ENCODE measurements at places on chromosomes 16 and 17.

DNA sequence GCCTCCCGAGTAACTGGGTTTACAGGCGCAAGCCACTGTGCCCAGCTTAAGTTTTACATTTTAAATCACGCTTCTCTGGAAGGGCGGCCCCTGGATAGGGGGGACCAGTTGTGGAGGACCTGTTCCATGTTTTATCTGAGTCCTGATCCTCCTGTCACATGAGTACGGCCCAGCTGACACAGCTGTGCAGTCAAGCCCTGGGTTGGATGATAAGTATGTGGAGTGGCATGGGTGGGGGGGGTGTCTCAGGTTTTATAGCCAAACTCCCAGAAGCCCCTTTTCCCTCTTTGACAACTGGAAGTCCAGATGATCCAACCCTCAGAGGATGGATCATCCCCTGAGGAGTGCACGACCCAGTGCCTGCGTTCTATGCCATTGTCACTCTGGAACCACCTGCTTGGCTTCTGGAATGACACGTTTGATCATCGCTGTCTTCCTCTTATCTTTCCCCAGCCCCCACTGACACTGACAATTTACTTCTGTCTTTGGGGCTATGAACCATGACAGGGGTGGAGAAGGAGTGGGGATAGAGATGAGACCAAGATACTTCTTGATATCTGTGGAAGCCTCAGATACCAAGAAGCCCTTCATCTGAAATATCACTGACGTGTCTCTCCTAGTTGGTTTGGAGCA lies 191.2 kb downstream of the MSI2 start:
- DNase-seq = no peak

GRCh38 chr17:80035687-80035936 lies at the start of gene TBC1D16:
TBC1D16 (minus strand) TSS chr17:80035872; CDS start chr17:80013547, 22,325 bp downstream.
- DNase-seq = no peak

- no peak for DNase-seq
These were observed 23.1 kb upstream of the MMD start for GRCh38 chr17:55444471-55445441.

DNA sequence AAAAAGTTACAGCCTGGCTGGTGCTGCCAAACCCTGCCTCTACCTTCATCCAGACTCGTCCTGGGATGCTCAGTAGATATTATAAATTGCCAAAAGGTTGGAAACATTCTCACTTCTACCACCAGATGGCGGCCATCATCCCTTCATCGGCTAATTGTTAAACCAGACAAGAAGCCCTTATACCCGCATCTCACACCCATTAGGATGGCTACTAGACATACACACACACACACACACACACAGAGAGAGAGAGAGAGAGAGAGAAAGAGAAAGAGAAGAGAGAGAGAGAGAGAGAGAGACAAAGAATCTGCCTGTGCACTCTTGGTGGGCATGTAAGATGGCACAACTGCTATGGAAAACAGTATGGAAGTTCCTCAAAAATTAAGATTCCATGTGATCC lies 15.0 kb upstream of the SCIMP start:
- peak; percentile 59 for DNase-seq

DNA sequence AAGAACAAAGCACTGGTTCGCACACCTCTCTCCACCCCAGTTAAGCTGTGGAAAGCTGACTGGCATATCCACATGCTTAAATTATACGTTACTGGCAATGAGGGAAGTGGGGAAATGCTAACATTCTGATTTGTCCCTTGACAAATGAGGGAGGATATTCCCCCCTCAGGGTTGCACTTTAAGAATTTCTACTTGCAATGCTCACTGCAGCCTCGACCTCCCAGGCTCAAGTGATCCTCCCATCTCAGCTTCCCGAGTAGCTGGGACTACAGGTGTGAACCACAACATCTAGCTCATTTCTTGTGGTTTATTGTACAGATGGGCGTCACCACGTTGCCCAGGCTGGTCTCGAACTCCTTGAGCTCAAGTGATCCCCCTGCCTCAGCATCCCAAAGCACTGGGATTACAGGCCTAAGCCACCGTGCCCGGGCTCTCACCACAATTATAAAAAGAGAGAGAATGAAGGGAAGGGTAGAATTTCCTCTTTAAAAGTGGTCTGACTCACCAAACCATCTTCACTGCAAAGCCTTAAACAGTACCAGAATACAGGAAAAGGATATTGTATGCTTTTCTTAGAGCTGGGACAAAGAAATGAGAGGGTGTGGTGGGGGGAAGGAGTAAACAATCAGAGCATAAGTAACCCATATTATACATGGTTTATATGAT lies 38.9 kb downstream of the KANSL1 start:
- DNase-seq = no peak

GRCh38 chr16:47905771-47906170 lies 250.0 kb downstream of the ABCC12 start:
- DNase-seq = no peak

DNA sequence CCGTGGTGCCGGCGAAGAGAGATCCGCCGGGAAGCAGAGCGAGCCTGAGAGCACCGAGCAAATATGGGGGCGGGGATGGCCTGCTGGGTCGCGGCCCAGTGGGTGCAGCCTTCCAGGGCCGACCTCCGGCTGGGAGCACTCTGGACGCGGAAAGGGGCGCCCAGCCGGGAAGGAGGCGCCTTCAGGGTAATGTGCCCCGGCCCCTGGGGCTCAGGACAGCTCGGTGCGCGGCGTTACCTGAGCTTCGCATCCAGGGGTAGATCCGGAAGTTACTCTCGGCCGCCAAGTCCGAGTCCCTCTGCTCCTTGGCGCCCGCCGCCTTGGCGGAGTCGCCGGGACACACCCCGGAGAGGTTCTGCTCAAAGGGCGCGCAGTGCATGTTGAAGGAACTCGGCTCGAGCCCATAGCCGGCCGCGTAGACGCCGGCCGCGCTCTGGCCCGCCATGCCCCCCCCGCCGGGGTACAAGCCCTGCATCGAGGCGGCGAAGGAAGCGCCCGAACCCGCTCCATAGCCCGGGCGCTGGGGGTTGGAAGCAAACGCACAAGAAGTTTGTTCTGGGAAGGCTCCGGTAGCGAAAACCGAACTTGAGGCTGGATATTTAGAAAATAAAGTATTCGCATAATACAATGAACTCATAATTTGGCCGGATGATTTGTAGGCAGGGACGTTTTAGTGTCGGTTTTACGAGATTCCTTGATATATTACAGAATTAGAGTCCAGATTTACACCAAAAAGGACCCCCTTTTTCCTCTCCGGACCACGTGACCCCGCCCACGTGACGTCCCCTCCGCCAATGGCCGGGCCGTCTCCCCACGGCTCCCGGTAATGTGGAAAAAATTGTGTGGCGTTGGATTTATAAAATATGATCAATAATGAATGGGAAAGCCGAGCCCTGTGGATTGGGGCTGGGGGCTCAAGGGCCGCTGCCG lies at the start of gene HOXB7:
HOXB7 (minus strand) TSS at position 736 of the 930 bp plus-strand sequence; CDS start at position 637, 99 bp downstream.
- DNase-seq = no peak

- no peak for DNase-seq
These were observed 25.4 kb upstream of the KRT20 start for GRCh38 chr17:40910441-40910841.

GRCh38 chr16:66844342-66845079 lies at the start of gene CA7:
CA7 (plus strand) TSS chr16:66844414; CDS start chr16:66844488, 74 bp downstream.
- no peak for DNase-seq

DNA sequence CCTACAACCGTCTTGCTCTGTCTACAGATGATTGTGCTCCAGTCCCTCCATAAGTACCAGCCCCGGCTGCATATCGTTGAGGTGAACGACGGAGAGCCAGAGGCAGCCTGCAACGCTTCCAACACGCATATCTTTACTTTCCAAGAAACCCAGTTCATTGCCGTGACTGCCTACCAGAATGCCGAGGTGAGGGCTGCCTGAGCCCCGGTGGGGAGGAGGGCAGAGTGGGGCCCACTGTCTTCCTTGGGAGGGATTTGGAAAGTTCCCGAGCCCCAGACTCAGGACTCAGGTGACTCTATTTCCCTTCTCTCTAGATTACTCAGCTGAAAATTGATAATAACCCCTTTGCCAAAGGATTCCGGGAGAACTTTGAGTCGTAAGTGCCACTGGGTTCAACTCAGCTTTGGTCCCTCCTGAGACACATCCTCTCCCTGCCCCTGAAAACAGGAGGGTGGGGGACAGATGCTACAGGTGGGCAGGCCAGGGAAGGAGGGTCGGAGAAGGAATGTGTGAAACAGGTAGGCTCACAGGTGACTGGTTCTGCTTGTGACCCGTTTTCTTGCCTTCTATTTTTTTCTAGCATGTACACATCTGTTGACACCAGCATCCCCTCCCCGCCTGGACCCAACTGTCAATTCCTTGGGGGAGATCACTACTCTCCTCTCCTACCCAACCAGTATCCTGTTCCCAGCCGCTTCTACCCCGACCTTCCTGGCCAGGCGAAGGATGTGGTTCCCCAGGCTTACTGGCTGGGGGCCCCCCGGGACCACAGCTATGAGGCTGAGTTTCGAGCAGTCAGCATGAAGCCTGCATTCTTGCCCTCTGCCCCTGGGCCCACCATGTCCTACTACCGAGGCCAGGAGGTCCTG lies 11.4 kb downstream of the TBX21 start:
- no peak for DNase-seq

GRCh38 chr17:81345228-81346089 lies 49.8 kb upstream of the BAHCC1 start:
- DNase-seq = peak; percentile 37

DNA sequence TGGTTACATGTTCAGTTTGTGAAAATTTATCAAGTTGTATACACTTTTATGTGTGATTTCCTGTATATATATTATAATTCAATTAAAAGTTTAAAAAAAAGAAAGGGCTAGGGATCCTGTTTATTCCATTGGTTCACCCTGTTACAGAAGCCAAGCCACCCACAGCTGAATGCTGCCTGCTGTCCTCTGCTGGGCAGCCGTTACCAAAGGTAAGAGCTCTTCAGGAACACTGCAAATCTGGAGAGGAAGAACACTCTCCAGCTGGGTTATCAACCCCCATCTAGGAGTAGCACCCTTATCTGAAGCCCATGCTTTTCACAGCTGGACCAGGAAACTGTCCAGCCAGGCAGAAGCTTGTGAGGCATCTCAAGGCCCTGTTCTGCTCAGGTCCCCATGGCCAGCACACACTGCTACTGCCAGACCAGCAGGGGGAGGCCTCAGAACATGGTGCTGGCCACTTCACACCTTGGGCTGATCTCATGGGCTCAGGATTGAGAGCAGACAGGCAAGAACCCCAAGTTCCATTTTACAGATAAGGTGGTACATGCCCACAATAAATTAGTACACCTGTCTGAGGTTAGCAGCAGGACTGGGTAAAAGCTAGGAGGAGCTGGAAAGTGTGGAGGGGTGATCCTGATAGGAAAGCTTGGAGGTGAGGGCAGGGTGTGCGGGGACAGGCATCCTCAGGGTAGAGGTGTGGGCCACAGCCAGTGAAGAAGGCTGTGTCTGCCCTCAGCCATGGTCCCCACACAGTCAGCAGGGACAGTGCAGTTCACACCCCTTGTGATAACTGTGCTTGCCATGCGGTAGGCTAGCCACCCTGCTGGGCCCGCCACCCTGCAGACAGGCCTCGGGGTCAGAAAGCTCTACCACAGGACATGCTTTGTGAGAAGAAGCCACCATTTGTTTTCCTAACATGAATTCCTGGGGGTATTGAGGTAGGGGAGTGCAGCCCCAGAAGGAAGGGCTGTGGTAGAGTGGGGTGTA lies 54.3 kb upstream of the SREBF1 start:
- peak; percentile 6 for DNase-seq

DNA sequence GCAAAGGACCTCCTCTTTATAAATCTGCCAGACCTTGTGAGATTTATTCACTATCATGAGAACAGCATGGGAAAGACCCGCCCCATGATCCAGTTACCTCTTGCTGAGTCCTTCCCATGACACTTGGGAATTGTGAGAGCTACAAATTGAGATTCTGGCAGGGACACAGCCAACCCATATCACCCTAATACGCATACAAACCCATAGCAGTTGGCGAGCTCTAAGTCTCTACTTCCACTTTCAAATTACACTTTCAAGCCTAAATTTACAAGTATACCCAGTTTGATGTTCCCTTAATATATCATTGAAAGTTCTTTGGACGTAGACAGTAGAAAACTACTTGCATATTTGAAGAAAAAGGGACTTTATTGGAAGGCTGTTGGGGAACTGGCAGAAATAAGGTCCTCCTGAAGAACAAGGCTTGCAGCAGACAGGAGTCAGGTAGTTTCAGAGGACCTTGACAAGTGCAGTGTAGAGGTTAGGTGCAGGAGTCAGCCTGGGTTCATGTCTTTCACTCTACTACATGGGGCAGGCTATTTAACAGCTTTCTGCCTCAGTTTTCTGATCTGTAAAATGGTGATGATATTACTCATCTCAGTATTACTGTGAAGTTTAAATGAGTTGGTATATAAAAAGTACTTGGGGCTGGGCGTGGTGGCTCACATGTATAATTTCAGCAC lies 107.9 kb upstream of the EEF2KMT start:
- no peak for DNase-seq

DNA sequence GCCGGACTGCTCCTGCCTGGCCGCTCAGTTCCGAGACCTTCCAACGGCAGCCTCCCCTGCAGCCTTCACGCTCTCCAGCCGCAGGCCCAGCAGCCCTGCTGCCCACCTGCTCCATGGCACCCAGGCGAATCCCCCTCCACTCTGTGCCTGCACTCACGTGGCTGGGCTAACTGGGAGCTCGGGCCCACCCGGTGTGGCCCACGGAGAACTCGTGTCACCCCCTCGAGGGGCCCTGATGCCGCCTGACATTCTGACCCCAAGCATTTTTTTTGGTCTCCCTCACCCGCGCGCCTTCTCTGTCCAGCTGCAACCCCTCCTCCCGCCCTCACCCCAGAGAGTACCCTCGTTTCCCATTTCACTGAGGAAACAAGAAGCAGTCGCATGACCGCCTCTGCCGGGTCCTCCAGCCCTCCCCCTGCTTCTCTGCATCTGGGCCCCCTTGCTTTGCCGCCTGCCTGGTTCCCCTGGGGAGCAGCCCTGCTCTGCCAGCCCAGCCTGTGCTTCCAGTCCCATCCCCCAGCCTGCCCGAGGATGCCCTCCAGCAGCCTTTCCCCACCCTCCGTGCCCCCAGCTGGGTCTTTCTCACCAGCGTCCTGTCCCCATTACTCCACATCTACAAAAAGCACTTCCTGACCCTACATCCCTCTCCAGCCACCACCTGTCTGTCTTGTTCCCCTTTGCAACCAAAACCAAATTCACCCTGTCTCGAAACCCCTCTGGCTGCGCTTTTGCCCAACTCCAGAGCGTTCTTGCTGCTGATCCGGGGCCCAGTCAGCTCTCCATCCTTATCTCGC lies 146.4 kb upstream of the CHMP6 start:
- DNase-seq = no peak

GRCh38 chr17:82776454-82776853 lies 24.6 kb downstream of the TBCD start:
- DNase-seq = no peak

DNA sequence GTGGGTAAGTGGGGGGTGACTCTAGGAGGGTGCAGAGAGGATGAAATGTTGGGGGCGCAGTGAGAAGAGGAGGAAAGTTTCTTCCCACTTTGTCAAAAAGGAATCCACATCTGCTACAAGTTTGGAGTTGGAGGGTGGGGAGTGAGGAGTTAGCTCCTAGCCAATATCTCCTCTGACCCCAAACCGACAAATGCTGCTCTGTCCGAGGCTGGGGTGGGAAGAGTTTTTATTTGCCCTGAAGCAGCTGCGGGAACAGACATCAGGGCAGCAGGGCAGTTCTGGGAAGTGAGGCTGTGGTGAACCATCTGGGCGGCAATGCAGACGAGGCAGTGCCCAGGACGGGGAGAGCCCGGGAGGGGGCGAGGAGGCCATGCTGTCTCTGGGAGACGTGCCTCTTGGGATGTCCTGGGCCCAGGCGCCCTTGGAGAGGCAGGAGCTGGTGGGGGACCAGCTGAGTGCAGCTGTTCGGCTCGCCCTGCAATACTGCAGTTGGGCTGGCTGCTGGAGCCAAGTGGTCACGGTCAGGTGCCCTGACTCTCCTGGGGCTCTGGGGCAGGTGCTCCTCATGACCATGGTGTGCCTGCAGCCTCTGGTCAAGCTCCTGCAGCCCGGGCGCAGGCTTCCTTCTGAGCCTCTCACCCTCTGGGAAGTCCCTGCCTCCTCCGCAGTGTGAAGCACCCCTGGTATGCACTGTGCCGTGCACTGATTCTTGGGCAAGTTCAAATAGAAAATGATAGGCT lies 6.4 kb upstream of the SOCS3 start:
- DNase-seq = no peak
